Activated T-cell treated with anti-CD3 and anti-CD28 coated beads, Interleukin-2, amount 50 U/mL, for 72 hours (primary cell): ENCODE measurements at places on chromosomes 1 and 21.

DNA sequence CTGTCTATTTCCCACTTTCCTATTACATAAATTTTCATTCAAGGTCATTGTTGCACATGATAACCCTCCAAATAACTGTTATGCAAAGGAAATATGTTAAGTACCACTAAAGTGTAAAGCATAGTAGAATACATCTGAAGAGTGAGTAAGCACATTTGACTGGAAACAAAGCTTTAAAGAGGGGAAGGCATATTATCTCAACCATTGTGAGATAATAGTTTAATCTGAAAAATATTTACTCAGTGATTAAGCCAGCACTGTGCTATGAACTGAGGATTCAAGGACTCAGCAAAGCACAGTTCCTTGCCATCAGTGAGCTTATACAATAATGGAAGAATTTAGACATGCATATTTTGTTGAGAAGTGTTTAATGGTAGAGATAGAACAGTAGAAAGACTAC is 127.4 kb downstream of the HMCN1 start:
- no peak for DNase-seq

DNA sequence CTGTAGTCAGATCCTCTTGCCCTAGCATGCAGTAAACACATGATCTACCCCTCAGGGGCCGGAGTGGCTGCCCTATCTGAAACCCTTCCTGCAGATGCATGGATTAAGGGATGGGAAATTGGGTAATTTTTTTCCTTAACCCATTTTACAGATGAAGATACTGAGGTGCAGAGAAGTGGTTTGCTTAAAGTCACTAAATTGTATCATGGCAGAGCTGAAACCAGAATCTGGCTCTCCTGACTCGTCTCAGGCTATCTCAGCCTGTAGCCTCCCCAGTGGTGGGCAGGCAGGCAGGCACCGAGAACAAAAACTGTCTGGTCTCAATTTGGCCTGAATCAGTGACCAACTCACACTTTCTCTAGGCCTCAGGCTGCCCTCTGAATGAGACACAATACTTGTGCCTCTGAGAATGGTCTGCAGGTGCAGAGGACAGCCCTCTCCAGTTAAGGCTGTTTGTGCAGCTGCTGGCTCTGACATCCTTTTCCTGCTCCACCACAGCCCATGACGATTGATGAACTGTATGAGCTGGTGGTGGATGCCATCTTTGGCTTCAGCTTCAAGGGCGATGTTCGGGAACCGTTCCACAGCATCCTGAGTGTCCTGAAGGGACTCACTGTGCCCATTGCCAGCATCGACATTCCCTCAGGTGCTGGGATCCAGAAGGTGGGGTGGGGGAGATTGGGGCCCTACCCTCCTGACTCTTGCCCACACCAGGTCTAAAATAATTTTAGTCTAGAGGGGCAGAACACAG is 1.5 kb downstream of the NAXE start:
- DNase-seq: no peak

- peak; percentile 82 for DNase-seq
These were observed 4.2 kb upstream of the IL19 start for GRCh38 chr1:206766251-206766856.

GRCh38 chr21:34732388-34732821 is 63.6 kb downstream of the CLIC6 start:
- DNase-seq: no peak

- no peak for DNase-seq
These were observed 429.4 kb upstream of the TMPRSS15 start for GRCh38 chr21:18832950-18833349.

DNA sequence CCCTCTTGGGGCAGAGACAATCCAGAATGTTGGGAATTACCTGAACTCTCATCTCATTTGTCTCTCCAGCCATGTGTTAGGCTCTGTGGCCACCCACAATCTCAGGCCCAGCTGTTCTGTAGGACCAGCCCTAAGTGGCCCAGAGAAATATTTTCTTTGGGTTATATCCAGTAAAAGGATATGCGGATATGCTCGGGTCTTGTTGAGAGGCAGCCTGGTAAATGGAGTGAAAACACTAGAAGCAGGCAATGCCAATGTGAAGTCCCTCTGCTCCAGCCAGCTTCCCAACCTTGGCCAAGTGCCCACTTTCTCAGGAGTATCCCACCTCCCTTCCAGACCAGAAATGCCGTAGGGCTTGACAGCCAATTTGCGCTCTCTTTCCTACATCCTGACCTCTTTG is 192.2 kb downstream of the ST6GALNAC3 start:
- DNase-seq: no peak

DNA sequence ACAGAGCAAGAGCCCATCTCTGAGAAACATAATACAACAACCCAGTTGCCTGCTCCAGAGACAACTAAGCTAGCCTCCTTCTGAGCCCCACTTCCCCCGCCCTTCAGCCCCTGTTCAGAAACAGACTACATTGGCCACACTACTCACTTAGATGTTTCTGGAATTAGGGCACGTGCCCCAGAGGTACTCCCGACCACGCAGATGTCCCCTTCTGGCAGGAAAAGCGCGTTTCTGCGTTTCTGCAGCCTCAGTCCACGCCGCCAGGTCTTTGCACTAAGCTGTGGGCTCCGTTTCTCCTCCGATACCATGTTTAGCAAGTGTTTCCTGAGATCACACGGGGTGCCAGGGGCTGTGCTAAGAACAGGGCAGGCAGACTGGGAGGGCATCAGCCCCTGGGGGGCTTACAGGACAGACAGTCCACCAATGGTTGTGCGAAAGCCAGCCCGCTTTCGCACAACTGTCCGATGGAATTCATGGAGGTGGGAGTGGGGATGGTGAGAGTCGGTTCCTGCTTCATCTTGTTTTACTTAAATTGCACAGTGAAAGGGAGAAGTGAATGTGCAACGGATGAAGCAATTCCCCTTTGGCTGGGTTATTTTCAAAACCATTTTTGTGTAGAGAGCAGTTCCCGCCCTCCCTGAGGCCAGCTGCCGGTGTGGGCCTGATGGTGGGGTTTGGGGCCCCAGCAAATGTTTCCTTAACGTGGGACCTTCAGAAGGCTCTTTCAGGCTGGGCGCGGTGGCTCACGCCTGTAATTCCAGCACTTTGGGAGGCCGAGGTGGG is 2.7 kb downstream of the PIK3CD start:
- DNase-seq: peak; percentile 58

DNA sequence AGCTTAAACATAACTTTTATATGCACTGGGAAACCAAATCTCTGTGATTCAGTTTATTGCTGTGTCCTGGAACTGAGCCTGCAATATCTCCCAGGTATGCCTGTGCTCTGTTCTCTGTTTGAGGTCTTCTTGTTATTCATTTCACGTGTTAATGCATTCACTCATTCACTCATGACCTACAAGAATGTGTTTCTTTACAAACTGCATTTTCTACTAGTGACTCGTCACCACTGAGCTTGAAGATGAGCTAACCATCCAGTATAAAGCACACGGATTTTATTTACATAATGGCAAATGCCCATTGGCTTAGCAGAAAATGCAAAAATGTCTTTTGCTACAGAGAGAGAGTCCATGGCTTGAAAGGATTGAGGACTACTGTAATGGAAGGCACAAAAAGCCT is 75.0 kb upstream of the DUSP10 start:
- no peak for DNase-seq

DNA sequence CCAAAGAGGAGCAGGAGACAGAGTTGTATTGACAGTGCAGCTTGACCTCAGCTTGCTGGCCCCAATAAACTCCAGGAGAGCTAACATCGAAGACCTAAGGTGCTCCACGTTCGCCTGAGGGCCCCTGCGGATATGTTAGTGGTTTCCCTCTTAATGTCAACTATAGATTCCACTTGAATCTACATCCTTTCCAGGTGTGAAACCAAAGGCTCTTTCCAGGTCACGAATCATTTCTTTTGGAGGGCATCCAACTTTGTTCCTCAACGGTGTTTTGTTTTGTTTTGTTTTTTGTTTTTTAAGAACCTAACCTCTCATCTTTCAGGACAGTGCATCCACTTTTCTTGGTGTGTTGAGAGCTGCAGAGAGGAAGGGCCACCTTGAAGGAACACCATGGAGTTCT is 267.6 kb upstream of the SGIP1 start:
- DNase-seq: no peak

GRCh38 chr1:231708394-231708793 is 81.8 kb downstream of the DISC1 start:
- DNase-seq: no peak

DNA sequence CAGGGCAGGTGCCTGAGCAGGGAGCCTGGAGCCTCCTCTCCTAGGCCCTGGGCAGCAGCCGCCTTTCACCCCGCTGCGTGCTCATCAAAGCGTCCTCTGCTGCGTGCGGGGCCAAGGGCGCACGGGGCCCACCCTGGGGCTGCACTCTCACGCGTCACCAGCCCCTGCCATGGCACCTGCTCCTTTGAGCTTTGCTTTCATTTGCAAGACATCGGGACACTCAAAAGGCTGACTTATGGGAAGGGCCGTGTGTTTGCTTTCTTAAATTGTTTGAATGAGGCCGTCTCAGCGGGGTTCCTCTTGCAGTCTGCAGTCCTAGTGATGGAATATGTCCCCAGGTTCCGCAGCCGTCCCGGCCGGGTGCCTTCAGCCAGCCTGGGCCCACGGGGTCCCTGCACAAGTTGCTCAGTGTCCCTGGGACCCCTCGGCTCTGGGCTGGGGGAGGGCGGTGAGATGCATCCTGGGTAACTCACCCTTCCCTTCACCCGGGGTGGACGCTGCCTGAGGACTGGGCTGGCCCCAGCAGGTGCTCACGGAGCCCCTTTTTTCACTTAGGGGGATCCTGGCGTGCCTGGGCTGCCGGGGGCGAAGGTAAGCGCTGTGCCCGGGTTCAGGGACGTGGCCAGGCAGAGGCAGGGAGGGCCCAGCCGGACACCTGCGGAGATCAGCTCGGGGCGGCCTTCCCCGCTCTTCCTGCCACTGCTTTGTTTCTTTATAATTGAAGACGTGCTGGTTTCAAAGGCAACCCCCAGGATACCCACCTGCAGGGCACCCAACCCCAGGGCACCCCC is 53.1 kb downstream of the SLC19A1 start:
- DNase-seq: no peak

GRCh38 chr1:222095606-222096475 is 354.0 kb upstream of the DUSP10 start:
- DNase-seq: peak; percentile 53

GRCh38 chr1:237861944-237862343 is 28.8 kb downstream of the ZP4 start:
- no peak for DNase-seq

- DNase-seq: no peak
These were observed 762.1 kb downstream of the LTN1 start for GRCh38 chr21:28230559-28230958.

DNA sequence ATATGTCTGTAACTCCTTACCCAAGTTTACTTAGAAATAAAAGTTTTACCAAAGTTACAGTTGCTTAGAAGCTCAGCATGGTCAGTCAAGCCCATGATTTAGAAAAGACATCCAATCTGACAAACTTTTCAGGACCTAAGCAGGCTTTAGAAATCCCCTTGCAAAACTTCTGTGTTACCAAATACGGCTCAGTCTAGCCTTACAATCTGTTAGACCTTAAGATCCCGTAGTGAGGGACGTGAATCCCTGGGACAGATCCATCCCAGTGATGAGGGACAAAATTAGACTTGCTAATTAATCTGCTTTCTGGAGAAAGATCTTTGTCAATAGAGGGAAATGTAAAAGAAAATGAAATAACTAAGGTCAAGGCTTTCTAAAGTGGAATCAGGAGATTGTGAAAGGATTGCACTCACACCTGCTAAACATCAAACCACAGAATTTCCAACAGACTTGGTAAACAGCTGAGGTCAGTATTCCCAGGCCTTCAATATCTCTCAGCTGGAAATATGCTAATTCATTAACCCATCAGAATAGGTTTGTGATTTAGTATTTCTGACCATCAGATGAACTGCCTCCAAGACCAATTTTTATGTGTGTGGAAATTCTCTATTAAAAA is 375.3 kb downstream of the DUSP10 start:
- no peak for DNase-seq

DNA sequence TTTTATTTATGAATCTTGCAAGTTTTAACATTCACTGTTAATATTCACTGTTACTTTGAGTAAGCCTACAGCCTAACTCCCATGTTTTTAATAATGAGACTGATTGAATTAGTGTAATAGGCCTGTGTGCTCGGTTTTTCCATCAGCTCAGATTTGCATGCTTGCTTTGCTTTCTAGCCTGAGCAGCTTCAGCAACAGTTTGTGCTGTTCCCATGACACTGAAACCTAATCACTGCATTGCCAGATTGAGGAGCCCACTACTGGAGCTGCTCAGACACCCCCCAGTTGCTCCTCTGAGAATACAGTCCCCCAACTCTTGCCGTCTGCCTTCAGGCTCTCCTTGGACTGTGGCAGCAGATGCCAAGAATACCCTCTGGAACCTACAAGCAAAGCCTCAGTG is 695.4 kb downstream of the BRINP3 start:
- no peak for DNase-seq

GRCh38 chr1:169052727-169053126 is 53.8 kb upstream of the ATP1B1 start:
- no peak for DNase-seq
